ENCODE measurements at places on chromosomes 4 and X. TPM values are rescaled to one million over a fixed set of nuclear protein-coding genes. Genes with fewer than 3 reads are reported as not detected.

DNA sequence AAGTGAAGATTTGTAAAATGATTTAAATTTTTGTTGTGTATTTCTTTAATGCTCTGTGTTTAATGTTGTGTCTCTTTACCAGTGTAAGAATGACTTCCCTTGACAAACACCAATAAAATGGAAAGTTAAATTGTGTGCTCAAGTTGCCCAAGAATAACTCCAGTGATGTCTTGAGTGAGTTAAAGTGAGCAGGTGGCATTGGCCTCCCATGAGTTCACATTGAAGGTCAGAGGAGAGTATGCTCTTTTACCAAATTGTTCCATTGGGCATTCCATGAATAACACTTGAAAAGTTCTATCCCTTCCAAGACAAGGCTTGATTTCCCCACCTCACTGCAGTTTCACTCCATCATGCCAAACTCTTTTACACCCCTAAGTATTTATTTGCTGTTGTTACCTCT is 4.5 kb downstream of the ANXA5 start:
- peaks cover 3% of the 10 kb centered on the region for H3K36me3 ChIP-seq
- H3K4me1 ChIP-seq, result peaks cover 17% of the 10 kb centered on the region
- DNase-seq, result no peak

Gene ASB11
- total RNA-seq, result not detected

GRCh38 chr4:13097971-13098370 is 386.2 kb downstream of the RAB28 start:
- no peak for DNase-seq
- no peaks in the 10 kb centered on the region for H3K36me3 ChIP-seq
- no peaks in the 10 kb centered on the region for H3K4me1 ChIP-seq
- no peaks in the 10 kb centered on the region for H3K27me3 ChIP-seq

DNA sequence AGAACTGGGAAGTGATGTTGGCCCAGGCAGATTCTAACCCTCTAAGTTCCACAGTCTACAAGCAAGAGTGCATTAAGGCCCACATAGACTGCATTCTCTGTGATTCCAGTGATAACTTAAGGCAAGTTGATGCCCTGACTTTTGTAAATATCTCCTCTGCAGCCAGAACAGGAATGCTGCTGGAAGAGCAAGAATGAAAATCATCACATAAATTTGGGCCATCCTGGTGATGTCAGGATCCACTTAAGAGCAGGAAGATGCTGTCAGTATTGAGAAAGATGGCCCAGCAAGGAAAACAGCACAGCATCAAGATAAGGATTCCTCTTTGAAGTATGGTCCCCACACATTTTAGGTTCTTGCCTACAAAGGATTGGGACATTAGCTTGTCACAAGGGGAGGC is 52.4 kb downstream of the TMPRSS11F start:
- DNase-seq, result no peak
- no peak overlapping the region for H3K27ac ChIP-seq
- no peaks in the 10 kb centered on the region for H3K36me3 ChIP-seq
- no peaks in the 10 kb centered on the region for H3K4me1 ChIP-seq
- no peaks in the 10 kb centered on the region for H3K27me3 ChIP-seq

DNA sequence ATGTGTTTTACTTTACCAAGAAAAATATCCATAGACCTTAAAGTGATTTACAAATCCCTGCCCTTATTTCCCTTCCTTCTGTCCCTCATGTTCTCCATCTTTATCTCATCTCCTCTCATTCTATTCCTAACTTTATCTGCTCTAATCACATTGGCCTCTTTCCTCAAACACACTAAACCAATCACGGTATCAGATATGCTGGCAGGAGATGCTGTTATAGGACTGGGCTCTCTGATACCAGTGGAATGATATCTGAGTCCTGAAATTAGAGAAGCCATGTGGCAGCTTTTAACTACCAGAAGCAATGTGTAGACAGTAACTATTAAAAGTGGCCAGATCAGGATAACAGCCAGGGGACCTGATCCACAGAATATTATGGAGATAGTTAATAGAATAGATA is 49.9 kb upstream of the GIMD1 start:
- no peaks in the 10 kb centered on the region for H3K36me3 ChIP-seq
- H3K27me3 ChIP-seq, result peaks cover 8% of the 10 kb centered on the region
- H3K27ac ChIP-seq, result no peak overlapping the region
- H3K4me1 ChIP-seq, result no peaks in the 10 kb centered on the region
- no peak for DNase-seq
- H3K4me3 ChIP-seq, result no peak overlapping the region

DNA sequence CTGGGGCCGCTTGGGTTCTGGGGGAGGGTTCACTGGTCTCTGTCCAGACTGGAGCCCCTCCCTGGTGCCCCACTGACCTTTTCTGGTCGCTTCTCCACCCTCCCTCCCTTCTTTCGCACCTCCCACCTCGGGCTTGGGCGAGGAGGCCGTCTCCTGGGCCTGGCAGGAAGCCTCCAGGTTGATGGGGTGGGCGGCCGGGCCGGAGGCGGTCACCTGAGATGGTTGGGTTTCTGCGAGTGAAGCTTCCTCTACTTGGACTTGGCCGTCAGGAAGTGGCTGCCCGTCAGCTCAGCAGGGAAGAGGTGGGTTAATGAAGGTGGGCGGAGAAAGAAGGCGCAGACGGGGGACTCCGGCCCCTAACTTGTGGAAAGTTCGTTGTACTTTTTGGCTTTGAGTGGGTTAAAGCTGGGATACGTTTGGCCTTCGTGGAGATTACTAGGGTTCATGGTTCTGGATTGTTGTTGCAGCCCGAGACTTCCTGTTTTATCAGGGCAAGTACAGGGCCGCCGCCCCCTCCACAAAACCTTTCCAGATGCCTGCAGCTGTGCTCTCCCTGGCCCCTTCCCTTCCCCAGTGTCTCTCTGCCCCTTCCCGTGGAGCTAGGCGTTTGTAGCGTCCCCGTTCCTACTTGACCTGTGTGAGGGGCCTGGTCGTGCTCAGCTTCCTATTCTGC is 1.2 kb downstream of the AKAP17A start:
- H3K27ac ChIP-seq, result peak overlapping the region; percentile 93
- H3K27me3 ChIP-seq, result no peaks in the 10 kb centered on the region
- peak overlapping the region; percentile 96 for H3K4me3 ChIP-seq
- H3K4me1 ChIP-seq, result peaks cover 31% of the 10 kb centered on the region
- peak; percentile 60 for DNase-seq
- peaks cover 44% of the 10 kb centered on the region for H3K36me3 ChIP-seq

DNA sequence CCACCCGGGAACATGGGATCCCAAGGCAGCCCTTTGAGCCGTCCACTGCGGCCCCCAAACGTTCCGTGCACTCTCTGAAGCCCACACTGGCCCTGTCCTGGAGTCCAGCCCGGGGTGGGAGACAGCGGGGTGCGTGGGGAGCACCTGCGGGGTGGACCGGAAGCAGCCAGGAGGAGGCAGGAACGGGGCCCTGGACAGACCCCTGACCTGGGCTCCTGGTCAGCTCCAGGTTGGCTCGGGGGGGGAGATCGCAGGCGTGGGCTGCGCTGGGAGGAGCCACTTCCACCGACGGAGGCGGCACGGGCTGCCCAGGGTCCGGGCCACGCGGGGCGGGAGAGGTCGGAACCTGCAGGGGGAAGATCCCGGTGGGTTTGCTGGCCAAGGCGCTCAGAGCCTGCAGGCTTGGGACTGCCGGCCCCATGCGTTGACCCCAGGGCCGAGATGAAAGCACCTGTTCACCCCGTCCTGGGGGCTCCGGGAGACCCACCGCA is 5.7 kb upstream of the PLCXD1 start:
- DNase-seq, result no peak
- H3K27ac ChIP-seq, result no peak overlapping the region
- peaks cover 14% of the 10 kb centered on the region for H3K4me1 ChIP-seq
- H3K4me3 ChIP-seq, result peak overlapping the region; percentile 74

DNA sequence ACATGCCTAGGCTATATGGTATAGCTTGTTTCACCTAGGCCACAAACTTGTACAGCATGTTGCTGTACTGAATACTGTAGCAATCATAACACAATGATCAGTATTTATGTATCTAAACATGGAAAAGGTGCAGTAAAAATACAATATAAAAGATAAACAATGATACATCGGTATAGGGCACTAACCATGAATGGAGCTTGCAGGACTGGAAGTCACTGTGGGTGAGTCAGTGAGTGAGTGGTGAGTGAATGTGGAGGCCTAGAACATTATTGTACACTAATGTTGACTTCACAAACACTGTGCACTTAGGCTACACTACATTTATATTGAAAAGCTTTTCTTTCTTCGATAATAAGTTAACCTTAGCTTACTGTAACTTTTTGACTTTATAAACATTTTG is 45.6 kb upstream of the ANK2 start:
- no peak overlapping the region for H3K4me3 ChIP-seq
- no peaks in the 10 kb centered on the region for H3K4me1 ChIP-seq
- no peaks in the 10 kb centered on the region for H3K27me3 ChIP-seq
- DNase-seq, result no peak

All from activated CD8-positive, alpha-beta T cell treated with anti-CD3 and anti-CD28 coated beads for 36 hours (primary cell).